Mucosa of gallbladder (tissue), 1 donor: ENCODE measurements at places on chromosomes 7 and 10. TPM values are rescaled to one million over a fixed set of nuclear protein-coding genes. Genes with fewer than 3 reads are reported as not detected.

Gene TRIM73
- 6.0 TPM for total RNA-seq

GRCh38 chr7:127632276-127632910, 14.5 kb upstream of the PAX4 start:
- no peak for DNase-seq

DNA sequence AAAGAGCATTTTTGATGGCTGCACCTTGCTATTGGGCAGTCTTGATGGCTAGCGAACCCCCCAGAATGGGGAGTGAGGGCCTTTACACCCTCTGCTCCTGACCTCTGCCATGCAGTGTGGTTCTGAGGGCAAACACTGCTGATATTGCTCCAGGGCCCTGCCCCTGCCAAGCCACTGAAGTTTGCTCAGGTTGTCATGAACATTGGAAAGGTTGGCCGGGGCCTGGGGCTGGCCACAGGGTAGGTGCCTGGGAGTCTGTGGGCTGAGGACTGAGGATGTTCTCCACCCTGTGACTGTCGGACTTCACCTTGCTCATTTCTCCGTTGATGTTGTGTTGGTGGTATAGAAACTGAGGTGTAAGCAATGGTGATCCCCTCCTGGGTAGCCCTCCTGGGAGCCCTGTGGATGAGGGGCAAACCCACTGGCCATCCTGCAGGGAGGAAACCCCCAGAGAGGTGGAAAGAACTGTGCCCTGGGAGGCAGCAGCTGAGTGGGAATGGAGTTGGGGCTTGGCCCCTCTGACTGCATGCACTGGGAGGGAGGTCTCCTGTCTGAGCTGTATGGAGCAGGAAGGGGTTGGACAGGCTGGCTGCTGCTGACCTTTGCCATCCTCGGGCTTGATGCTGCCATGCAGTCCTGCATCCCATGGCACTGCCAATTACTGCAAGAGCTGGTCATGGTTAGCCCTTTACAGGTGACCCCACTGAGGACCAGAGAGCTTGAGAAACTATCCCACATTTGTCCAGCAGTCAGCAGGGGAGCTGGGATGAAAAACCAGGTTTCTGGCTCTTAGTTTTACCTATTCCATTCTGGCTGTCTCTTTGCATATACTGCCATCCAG, 77.1 kb downstream of the SH2D4B start:
- DNase-seq: no peak

GRCh38 chr7:46189255-46189790, 268.3 kb upstream of the IGFBP3 start:
- no peak for DNase-seq

DNA sequence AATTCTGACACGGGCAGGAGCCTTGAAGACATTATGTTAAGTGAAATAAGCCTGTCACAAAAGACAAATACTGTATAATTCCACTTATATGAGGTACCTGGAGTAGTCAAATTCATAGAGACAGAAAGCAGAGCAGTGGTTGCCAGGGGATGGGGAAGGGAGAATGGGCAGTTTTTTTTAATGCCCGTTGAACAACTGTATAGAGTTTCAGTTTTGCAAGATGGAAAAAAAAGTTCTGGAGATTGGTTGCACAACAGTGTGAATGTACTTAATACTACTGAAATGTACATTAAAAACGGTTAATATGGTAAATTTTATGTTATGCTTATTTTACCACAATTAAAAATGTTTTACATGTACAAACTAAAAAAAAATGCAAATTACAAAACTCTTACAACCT, 63.6 kb upstream of the EFCAB10 start:
- DNase-seq: no peak

- no peak for DNase-seq
Observed at GRCh38 chr7:129101746-129102145, 42.8 kb upstream of the TSPAN33 start.

DNA sequence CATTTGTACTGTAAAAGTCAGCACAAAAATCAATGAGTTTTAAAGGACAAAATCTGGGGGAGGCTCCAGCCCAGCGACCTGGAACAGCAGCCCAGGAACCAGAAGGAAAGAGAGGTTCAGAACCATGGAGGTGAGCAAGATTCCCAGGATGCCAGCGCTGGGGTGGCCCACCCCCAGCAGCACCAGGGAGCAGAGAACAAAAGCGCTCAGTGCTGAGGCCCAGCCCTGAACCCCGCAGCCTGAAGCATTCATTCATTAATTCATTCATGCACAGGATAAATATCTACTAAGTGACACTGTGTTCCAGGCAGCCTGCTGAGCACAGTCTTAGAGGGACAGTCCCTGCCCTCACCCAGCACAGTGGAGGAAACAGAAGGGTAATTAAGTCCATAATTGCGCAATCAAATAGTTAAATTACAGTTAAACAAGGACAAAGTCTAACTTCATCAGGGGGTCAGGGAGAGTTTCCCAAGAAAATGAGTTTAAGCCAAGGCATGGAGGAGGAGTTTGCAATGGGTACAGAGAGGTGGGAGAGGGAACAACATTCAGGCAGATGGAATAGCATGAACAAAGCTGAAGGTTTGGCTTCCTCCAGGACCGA, 202.3 kb downstream of the GRID1 start:
- peak; percentile 49 for DNase-seq

DNA sequence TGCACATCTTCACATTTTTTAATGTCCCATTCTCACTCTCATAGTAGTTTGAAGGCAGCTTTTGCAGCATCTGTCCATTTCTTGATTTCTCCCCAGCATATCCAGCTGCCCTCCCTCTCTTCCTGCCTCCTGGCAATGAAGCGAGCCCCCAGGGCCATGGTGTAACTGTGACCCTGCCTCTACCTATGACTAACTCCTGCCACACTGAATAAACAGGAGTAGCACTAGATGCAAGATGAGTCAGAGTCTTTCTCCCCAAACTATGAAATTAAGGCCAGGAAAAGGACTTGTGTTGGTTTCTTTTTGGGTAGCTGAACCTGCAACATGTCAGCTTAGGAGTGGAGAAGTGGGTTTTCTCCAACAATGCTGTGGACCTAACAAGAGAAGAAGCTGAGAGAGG, 329.0 kb downstream of the RNLS start:
- no peak for DNase-seq

Gene ADCYAP1R1
- total RNA-seq: 7.2 TPM

Gene TMEM225B
- 0.35 TPM for total RNA-seq

Gene PIP
- total RNA-seq: not detected

Gene NME8
- total RNA-seq: 0.89 TPM

DNA sequence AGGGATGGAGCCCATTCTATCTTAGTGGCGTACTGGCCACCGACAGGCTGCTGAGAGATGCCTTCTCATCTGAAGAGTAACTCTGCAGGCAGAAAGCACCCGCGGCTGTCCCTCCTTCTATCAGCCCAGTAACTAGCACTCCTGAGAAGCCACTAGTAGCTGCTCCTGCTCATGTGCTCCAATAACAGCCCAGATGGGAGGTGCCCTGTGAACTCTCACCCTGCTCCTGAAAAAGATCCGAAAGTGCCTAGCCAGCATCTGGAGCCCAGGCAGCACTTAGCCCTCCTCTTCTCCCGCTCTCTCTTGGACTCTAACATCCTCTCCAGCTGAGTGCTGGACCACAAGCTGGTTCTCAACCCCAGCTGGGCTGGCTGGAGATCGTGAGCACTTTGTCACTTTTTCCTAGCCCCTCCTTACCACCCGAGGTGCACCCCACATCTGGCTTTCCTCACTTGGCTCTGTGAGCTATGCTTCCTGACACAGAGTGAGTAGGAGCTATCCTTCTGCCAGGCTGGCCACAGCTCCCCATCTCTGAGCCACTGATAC, 239.2 kb downstream of the GRID1 start:
- no peak for DNase-seq

DNA sequence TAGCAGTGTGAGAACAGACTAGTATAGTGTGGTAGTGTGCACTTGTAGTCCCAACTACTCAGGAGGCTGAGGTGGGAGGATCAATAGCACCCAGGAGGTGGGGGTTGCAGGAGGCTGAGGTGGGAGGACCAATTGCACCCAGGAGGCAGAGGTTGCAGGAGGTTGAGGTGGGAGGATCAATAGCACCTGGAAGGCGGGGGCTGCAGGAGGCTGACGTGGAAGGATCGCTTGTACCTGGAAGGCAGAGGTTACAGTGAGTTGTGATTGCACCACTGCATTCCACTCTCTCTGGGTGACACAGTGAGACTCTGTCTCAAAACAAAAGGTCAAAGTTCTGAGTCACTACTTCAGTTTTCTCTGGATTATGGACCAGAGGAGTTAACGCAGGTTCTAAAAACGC, 22.6 kb upstream of the DIP2C start:
- DNase-seq: no peak

DNA sequence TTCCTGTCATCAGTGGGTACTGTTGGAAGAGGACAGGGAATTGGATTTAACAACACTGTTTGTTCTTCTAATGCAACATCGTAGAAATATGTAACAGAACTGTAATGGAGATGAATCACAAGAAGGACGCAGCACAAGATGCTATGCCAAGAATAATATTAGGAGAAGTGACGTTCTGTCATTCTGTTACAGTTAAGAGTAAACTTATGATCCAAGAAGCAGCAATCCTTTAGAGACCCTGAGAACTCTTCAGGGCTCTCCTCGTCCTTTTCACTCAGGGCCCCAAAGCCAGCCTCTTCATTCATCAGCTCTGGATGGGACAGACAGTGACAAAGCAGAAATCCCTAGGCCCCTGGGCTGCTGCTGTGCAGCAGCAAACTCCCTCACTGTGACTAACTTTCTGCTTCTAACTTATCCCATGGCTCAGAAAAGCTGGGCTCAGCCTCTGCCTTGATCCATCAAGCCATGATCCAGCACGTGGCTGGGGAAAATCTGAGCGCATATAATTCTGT, 8.7 kb upstream of the IL6 start:
- DNase-seq: no peak

GRCh38 chr7:29935111-29935510, 54.5 kb downstream of the SCRN1 start:
- DNase-seq: no peak

- peak; percentile 47 for DNase-seq
Observed at GRCh38 chr7:108211382-108212201, 81.4 kb upstream of the LAMB4 start.

- DNase-seq: peak; percentile 80
Observed at GRCh38 chr10:114821293-114821914, at the start of gene FHIP2A. Gene FHIP2A (plus strand): TSS chr10:114821780. CDS start chr10:114822079, 299 bp downstream.

GRCh38 chr10:15255961-15256360, 87.5 kb upstream of the NMT2 start:
- no peak for DNase-seq
